ENCODE measurements at places on chromosomes 4 and X.

GRCh38 chrX:43718546-43718945, 62.4 kb downstream of the MAOA start:
- DNase-seq, result no peak

DNA sequence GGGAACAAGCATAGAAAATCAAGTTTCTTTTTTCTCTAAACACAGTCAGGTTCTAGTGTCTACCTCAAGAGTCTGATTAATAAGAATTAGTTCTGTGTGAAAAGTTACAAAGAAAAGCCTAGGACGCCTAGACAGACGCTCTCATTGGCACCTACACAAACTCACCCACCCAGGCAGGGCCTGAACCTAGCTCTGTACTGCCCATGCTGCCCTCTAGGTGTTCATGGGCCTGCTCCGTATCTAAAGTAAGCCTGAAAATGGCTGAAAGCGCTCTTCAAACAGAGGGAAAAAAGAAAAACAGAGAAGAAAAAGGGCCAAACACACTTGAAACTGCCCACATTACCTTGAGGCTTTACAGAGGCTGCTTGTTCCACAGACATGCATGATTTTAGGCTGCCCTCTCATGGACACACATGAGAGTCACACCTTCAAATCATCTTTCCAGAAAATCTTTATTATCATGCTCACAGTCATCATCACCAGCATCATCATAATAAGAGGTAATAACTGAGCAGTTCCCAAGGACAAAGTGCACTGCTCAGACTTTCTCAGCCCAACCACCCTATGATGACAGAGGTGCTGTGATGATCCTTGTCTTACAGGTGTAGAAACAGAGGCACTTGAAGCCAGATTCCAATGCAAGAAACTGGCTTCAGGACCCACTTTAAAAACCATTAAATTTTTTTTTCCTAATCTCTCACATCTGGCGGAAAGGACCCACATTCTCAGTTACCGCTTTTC, 49.6 kb downstream of the MAP7D2 start:
- DNase-seq, result no peak

DNA sequence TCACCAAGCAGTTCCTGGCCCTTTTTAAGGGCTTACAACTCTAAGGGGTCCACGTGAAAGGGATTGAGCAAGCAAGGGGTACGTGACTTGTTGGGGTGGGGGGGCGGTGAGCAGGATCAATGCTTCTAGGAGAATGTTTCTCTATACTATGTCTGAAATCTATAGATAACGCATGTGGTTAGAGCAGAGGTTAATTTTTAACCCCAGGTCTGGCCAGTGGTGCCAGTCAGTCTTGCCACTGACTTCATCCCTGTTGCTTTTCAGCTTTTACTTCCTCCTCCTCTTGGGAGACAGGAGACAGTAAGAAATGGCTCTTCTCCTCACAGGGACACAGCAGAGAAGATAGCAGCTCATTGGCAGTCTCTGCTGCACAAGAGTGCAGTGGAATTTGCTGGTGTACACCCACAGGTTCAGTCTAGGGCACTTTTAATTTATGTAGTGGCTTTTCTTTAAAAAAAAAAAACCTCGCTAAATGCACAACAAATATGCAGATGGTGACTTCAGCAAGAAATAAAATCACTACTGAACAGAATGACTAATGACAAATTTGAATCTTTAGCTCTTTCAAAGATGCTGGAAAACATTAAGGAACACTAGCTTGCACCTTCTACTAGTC, 190.5 kb downstream of the CCNG2 start:
- DNase-seq, result no peak

DNA sequence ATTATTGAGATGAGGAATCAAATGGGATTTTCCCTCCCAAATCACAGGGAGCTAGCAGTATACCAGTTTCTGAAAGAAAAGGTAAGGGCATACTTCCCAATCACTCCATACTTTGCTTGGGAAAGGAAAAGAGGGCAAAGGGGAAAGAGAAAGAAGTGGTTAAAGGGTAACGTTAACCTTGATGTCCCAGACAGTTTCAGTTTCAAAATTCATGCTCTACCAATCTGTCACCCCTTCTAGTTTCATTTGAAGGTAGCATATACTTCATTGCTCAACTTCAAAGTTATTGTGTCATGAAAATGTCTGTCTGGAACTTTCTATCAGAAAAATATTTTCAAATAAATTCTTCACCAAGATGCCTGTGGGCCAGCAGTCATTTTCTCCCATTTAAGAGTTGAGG, 16.0 kb downstream of the TNMD start:
- DNase-seq, result no peak

DNA sequence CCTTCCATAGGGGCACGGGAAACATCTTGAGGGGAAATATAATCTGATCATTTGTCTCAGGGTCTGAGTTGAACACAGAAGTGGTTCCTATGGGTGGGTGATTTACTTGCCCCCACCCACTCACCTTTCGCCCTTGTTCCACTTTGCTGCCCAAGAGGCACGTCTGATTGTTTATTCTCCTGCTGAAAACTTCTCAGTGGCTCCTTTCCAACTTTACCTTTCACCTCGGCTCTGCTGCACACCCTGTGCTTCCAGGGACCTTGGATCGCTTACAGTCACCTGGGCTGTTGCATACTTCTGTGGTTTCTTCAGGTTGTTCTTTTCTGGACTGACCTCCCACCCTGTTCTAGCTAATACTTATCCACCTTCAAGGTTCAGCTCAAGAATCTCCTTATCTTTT, 213.4 kb upstream of the JADE1 start:
- DNase-seq, result no peak

DNA sequence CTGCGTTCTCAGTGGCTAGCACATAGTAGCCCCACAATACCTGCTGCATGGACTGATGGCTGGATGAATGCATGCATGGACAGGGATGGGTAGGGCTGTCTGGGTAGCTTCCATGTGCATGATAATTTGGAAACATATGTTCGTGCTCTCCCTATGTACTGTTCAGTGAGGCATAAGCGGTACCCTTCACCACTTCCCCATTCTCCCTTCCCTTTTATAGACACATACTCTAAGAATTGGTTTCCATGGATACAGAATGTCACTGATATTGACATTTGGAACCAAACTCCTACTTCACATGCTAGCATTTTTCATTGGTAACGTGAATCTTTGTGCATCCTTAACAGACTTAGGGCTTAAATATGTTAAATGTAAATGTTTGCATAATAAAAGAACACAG, 20.4 kb downstream of the USP46 start:
- DNase-seq, result no peak

DNA sequence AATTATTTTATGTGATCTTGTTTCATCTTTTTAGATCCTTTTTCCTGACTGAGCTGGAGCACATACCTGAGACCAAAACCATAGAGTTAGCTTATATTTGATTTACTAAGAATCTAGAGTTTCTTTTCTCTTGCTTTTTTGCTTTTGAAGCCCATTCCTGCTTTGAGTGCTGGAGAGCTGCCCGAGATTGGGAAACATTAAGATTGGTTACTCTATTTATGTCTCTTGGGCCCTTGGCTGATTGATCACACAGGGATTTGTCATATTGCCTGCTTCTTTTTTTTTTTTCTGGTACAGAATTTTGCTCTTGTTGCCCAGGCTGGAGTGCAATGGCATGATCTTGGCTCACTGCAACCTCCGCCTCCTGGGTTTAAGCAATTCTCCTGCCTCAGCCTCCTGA, 73.9 kb downstream of the REPS2 start:
- DNase-seq, result no peak

DNA sequence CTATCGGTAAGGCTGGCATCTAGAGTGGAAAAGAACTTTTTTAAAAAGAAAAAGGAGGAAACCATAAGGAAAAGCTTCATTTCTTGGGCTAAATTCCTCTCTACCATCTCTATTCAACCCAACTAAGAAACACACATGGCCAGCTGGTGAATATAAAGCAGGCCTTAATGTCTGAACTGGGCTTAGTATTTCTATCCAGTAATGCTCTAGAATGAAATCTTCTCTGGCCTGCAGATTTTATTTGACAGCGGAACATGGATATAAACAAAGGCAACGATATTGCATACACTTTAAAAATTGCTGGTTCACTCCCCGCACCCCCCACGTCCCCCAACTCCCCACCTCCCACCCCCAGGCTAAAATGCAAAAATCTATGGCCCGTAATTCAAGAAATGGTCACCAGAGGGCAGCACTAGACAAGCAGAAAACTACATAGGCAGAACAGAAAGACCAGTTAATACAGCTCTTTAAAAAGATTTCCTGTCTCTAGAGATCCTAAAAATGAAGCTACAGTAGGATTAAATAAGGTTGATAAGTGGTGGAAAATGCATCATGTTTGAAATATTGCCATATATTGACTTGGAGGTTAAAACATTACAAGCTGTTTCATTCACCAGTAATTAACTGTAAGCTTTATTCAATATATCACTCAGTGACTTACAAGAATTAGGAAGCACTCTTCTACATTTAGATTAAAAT, 155.2 kb upstream of the GALNT7 start:
- peak; percentile 44 for DNase-seq

DNA sequence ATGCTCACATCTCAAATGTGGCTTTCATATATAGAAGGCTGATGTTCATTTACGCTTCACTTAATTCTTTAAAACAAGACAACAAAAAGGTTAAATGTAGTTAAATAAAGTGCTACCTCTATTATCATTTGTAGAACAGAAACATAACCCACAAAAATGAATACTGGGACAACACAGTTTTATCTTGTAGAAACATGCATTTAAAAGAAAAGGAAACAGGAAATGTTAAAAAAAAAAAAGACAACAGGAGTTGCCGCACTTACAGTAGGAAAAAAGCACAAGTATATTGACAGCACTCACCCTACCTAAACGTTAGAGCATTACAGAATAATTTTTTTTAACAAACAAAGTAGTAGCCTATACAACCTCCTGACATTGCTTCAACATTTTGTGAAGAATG, 4.8 kb downstream of the THOC2 start:
- DNase-seq, result no peak

DNA sequence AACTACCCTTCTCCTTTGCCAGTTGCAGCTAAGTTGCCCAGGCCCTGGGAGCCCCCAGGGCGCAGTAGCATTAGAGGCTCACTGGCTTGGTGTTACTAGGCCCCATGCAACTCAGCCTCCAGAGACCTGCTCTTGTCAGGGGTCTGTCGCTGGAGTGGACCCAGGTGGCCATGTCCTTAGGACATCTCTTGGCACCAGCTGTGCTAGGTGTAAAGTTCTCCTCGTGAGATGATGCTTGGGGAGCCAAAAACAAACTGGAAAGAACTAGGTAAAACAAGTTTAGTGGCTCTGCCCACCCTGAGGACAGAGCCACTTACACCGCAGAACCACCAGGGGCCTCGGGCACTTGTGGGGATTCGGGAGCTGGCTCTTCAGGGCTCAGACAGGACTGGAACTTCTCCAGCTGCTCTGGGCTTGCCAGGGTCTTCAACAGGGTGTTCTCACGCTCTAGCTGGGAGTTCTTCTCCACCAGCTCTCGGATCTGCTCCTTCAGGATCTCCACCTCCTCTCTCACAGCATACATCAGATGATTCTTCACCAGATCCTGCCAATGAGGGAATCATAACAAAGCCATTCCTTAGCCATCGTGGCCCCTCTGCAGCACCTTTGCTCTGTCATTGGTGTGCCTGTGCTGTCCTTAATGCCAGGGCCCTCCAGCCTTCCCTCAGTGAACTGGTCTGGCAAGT, 61.2 kb downstream of the TSC22D3 start:
- DNase-seq, result no peak

DNA sequence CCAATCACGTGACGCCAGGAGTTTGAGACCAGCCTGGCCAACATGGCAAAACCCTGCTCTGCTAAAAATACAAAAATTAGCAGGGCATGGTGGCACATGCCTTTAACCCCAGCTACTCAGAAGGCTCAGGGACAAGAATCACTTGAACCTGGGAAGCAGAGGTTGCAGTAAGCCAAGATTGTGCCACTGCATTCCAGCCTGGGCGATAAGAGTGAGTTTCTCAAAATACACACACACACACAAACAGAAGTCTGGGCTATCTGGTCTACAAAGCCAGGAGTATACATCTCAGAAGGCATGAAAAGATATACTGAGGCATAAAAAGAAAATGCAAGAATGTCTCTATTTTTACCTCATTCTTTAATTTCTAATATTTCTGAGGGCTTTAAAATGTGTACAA, 11.3 kb downstream of the YTHDC1 start:
- no peak for DNase-seq

- no peak for DNase-seq
Measured at GRCh38 chr4:99658666-99659065, 1.0 kb upstream of the C4orf54 start.

DNA sequence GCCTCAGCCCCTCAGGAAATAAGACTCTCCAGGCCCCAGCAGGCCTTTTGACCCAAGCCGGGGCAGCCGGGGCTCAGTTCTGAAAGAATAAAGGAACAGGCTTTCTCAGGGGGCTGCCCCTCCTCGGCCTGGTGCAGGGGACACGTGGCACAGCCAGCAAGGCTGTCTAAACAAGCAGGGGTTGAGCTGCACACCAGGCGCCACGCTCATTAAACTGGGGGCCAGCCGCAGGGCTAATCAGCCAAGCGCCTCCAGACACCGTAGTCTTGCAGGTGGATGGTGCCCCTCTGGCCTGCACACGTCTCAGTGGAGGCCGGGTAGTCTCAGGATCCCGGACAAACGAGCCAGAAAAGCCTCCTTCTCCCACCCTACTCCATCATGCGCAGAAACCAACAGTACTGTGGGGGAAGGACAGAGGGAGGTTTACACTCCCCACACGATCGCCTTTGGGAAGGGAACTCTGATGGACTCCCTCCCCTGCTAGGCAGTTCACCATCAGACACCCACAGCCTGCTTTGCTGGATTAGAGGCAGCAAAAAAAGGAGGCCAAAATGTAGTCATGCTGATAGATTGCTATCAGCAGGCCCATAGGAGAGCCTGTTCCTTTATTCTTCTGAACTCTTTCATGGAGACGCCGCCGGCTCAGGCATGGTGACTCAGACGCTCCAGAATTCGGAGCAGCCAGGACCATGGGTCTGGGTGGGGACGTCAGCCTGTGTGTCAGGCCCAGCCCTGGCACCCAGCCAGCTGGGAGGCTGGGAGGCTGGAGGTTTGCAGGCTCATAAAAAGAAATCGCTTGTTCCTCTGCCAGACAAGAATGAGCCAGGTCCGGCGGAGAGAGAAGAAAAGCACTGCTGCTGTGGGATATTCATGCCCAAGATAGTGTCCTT, 342.4 kb downstream of the BCOR start:
- DNase-seq, result no peak

DNA sequence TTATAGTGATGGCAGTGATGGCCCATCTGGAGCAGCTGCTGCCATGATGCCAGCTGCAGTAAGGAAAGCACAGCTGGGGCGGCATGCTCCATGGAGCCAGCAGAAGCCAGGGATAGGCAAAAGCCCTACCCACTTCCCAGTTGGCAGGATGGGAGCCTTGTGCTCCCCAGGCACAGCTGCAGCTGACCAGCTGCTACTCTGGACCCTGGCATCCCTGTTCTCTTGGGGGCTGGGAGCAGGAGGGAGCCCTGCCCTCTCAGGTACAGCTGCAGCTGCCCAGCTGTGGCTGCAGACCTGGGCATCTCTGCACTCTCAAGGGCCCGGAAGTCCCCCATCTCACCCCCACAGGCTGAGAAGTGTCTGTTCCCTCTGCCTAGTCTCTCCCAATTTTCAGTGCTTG, 531.9 kb downstream of the PCDH18 start:
- DNase-seq, result no peak

DNA sequence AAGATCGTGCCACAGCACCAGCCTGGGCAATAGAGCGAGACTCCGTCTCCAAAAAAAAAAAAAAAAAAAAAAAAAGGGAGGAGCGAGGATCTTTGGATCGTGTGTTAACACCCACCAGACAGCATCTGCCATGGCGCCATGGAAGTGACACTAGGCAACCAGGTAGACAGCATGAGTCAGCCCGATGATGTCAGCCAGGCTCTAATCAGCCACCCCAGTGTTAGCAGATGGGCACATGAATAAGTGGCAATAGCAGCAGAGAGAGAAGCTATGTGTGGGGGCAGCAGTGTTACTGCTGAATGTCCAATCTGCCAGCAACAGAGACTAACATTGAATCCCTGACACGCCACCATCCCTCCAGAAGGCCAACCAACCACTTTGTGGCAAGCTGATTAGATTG, 6.6 kb downstream of the SYN1 start:
- no peak for DNase-seq

All from activated T-cell treated with anti-CD3 and anti-CD28 coated beads, Interleukin-2, amount 50 U/mL, for 24 hours (primary cell).